IPS DF 6.9 (cell line): ENCODE measurements at places on chromosomes 1 and 21.

DNA sequence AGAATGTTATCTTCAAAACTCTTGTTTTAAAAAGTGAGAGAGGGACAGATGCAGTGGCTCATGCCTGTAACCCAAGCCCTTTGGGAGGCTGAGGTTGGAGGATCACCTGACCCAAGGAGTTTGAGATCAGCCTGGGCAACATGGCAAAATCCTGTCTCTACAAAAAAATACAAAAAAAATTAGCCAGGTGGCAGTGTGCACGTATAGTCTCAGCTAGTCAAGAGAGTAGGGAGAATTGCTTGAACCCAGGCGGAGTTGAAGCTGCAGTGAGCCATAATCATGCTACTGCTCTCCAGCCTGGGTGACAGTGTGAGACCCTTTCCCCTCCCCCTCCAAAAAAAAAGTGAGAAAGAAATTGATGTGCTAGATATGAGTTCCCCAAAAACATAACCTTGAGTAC is 131.0 kb downstream of the KCNT2 start:
- no peak for DNase-seq

DNA sequence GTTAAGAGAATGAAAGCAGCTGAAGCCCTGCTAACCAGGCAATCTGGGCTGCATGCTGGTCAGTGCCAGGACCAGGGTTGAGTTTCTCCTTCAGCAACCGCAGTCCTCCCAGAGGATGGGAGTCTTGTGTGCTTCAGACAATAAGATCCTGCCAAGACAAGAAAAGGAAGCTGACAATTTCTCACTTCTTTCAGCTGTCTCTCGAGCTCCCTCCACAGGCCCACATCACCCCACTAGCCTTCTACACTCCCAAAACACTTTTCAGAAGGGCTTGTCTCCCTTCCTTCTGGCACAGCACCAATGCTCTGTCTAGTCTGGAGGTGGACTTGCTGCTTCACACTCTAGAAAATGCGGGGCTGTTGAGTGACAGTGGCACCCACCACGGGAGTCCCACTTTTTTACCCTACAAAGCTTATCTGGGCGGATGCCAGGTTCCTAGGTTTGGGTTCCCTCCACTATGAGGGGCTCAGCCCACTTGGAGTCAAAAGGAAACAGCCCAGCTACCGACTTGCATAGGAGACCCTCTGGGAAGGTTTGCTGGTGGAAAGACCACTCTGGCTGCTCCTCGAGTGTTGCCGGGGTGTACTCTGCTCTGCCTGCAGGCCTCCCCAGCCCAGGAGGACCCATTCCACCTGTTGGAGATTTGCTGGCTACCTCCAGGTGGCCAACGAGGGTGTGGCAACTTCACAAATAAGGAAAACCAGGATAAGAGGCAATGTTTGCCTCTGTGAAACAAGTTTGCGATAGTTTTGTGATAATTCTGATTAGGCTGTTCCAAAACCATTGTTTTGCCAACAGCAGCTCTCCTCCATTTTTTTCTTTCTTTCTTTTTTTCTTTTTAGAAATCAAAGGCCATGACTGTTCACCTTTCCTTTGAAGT is 68.9 kb downstream of the TENT5C start:
- no peak for DNase-seq

DNA sequence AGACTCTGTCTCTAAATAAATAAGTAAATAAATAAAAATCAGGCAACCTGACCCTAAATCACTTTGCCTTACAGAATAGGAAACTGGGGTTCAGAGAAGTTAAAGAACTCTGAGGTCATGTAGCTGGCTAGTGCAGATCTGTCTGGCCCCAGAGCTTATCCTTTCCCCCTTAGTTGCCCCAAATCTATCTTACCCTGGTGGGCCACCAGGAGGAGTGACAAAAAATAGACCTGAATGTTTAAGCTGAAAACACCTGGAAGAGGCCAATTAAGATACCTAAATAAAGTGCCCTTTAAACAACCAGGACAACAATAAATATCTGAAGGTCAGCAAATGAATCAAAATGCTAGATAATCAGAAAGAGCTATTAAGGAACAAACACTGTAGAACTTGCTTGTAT is 59.7 kb downstream of the TEX35 start:
- DNase-seq: no peak

DNA sequence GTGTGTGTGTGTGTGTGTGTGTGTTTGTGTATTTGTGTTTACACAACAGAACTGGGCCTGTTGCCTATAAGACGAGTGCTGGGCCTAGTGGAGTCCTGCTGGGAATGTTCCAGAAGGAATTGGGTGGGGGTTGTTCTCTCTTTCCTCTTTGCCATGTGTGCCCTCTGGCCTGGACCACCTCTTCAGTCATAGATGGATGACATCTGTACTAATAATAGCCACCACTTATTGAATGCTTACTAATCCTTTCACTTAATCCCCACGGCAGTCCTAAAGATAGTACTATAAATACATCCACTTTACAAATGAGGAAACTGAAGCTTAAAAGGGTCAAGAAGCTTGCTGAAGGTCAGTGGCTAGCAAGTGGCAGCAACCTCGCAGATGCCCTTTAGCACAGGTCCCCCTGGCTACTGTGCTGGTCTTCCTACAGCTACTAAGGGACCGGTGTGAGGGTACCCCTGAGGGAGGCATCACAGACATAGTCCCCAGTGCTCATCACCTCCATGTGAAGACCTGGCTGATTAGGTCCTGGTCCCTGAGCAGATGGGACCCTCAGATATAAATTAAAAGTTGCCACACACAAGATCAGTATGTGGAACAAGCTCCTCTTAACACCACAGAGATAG is 55.2 kb upstream of the KIF1B start:
- no peak for DNase-seq

DNA sequence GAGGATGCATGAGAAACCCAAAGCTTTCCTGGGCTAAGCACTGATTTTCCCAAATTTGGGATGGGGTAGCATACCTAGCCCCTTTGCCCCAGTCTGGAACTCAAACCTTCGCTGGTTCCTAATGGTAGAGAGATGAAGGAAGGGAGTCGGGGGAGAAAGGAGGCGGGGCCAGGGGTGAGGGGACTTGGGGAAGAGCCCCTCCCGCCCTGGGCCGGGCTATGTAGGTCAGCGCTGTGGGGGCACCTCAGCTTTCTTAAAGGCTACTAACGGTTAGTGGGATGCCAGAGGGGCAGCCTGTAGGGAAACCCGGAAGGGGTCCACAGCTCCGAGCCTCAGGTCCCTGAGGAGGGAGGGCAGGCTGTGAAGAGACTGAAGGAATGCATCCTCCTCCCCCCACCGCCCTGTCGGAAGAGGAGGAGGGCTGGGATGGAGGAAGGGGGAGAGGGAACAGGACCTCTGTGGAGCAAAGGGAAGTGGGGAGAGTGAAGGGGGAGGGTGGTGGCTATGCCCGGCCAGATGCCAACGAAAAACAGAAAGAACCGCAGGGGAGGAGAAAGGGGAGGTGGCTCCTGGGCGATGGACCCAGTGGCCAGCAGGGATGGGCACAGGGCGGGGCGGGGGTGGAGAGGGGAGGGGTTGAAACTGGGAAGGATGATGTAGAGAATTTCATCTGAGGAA is 1.3 kb downstream of the CADM3 start:
- DNase-seq: no peak

DNA sequence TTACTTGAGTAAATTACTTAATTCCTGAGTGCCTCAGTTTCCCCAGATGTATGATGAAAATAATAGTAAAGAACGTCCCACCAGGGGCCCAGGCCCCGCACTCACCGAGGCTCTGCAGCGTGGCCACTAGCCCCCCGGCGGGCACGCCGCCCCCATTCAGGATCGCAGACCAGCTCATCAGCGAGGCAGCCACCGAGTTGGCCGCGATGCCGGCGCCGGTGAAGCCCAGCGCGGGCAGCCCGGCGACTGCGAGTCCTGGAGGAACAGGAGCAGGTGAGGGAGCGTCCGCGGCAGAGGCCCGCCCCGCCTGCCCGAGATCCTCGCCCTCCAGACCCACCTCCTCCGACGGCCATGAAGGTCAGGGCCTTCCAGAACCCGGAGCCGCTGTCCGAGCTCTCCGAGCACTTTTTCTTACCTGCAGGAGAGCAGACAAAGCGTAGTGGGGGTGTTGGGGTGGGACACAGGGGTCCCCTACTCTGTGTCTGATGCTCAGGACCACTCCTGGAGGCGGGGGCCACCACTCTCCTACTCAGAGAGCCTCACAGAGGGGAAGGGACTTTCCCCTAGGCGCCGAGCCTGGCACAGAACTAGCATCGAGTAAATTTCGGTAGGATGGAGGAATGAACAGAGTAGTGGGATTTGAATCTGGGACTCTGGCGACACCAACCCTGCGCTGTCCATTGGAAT is 3.7 kb downstream of the IFI6 start:
- no peak for DNase-seq

DNA sequence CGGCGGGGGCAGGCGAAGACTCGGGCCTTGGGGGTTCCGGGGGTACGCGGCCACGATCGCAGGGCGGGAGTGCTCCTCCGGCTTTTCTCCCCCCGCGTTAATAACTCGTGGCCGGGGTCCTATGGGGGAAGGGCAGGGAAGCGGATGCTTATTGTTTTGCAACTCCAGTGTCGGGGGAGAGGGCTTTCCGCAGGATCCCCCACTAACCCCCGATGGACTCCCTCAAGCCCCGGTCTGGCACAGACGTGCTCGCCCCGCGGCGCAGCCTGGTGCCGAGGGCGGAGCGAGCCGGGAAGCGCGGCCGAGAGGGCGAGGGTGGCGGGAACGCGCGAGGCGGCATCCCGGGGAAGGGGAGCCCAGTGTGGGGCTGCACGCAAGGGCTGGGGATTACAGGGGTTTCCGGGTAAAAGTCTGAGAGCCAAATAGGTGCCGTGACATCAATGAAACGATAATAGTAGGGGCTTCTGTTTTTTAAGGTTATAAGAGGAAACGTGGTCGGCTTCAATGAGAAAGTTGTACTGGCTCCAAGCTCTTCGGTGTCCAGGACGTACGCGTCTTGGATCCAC is 772 bp downstream of the UCK2 start:
- DNase-seq: no peak

DNA sequence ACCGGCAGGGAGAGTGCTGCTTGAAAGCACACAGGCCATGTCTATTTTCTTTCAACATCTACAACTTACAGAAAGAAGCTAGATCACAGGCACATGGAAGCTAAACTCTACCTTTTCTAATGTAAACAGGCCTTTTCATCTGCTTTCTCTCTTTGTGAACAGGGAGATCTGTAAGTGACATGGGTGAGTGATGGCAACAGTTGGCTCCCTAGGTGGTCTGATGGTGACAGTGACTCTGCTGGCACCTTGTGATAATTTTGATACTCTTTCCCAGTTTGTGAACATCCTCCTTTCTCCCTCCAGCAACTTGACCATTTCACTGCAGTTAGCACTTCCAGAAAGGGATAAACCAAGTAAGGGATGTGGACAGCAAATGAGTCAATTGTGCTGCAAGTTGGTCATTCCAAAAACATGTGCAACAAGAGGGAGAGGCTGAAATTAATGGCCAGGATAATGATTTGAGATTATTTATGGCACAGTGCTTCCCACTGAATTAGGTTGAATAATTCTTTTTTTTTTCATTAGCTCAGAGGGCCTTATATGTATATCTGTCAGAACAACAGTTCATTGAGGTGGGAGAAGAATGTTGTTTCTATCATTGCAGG is 89.5 kb downstream of the XCL2 start:
- DNase-seq: no peak

DNA sequence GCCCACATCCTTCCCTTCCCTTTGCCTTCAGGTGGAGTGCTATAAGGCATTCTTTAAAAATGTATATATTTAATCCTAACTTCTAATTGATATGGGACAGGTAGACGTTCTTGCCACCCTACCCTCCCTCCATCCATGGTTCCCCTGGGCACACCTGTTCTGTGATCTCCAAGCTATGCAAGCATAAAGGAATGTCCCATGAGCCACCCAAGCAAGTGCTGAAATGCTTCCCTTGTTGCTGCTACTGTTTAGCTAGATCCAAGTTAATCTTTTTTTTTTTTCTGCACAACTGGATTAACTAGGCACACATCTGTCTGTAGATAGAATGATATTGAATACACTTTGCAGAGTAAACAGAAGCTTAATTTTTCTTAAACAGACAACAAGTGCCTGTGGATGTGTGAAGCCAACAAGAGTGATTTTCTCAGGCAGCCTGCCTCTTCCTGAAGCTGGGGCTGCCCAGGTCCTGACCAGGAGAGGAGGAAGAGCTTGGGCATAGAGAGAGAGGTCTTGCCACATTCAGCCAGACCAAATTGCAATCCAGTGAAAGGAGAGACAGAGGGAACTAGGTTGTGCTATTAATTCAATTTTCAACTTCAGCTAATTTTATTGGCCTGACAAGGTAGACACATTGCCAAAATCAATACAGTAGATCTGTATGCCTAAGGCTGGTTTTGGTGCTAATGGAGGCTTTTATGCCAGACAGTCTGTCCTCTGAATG is 28.2 kb upstream of the ATP1B1 start:
- DNase-seq: no peak

DNA sequence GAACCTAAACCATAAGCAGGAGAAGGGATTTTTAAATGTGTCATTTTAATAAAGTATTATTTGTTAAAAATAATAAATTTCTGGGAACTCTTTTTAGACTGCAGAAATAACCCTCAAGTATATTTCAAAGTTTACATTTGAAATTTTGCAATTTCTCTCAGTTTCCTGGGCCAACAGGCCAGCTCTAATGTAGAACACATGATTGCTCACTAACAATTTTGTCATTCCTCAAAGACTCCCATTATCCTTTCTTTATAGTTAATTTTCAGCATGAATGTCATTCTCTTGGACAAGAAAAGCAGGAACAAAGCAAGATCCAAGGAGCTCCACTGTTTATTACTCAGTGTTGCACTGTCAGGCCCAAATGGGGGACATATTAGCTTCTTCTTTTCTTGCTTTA is 119.4 kb upstream of the VANGL1 start:
- no peak for DNase-seq

- DNase-seq: no peak
Measured at GRCh38 chr1:90161625-90162024, 166.7 kb downstream of the ZNF326 start.

DNA sequence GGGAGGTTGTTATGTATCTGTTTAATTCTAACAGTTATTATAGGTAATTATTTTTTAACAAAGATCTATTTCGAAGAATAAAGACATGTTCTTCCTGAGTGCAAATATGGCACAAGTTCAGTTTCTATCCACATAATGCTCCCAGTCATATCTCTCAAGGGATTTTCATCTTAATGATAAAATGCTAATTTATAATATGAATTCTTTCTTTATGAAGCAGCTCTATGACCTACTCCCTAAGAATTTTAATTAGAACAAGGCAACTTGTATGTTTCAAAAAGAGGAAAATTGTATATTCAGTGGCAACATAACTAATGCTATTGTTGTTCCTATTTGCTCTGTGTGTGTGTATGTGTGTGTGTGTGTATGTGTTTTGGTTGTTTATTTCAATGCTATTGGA is 1222.1 kb upstream of the NCAM2 start:
- DNase-seq: no peak

DNA sequence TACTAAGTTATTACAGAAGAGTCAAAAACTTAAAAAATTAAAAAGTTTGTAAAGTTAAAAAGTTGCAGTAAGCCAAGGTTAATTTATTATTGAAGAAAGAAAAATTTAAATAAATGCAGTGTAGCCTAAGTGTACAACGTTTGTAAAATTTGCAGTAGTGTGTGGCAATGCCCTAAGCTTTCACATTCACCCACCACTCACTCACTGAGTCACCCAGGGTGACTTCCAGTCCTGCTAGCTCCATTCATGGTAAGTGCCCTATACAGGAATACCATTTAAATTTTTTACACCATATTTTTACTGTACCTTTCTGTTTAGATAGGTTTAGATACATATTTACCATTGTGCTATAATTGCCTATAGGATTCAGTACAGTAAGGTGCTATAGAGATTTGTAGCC is 88.6 kb downstream of the CTH start:
- no peak for DNase-seq
